ENCODE measurements at places on chromosomes 2 and 18.
A peak's percentile ranks its signal among the peaks of the same experiment; 100 is the strongest.

DNA sequence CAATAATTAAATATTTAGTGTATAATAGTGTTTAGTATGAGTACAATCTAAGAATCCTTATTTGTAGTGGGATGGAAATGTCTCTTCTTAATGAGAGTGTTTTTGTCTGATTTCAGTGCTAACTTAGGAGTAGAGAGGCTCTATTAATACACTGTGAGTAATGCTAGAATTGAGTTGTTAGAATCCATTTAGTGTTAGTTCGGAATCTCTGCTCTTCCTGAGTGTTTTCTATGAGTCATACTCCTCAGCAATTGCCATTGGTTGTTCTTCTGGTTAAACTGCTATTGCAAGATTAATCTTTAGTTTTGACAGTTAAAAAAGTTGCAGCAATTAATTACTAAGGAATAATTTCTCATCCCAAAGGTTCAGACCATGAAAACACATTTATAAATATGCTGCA lies 828.6 kb upstream of the POU3F3 start:
- no peak overlapping the region for H3K27ac ChIP-seq
- H3K27me3 ChIP-seq = no peaks in the 10 kb centered on the region
- no peaks in the 10 kb centered on the region for H3K4me1 ChIP-seq
- no peak overlapping the region for H3K4me3 ChIP-seq
- no peaks in the 10 kb centered on the region for H3K36me3 ChIP-seq

DNA sequence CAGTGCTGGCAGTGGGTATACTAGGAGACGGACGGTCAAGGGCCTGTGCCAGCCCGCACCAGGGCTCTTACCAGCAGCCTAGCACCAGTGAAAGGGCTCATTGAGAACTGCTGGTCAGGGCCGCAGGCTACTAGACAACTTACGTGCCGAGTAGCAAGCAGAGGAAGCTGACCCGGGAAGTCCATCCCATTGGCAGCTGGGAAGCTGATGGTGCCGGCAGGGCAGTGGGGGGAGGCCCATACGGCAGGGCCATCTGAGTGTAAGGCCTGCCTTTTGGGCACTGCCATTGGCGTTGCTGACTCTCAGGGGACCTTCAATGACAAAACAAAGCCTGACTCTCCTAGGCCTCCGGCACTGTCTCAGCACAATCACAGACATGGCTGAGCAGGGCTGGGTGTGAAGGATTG lies 20.6 kb downstream of the EFR3B start:
- no peak overlapping the region for H3K27ac ChIP-seq
- H3K4me1 ChIP-seq = no peaks in the 10 kb centered on the region
- H3K4me3 ChIP-seq = no peak overlapping the region
- DNase-seq = no peak
- no peaks in the 10 kb centered on the region for H3K27me3 ChIP-seq

GRCh38 chr2:184971546-184972068 lies 373.3 kb downstream of the ZNF804A start:
- H3K27ac ChIP-seq = no peak overlapping the region
- no peaks in the 10 kb centered on the region for H3K27me3 ChIP-seq
- no peak overlapping the region for H3K4me3 ChIP-seq
- H3K36me3 ChIP-seq = no peaks in the 10 kb centered on the region

- peaks cover 80% of the 10 kb centered on the region for H3K36me3 ChIP-seq
- H3K27ac ChIP-seq = peak overlapping the region; percentile 43
- peaks cover 31% of the 10 kb centered on the region for H3K4me1 ChIP-seq
- peak overlapping the region; percentile 89 for H3K4me3 ChIP-seq
- H3K27me3 ChIP-seq = no peaks in the 10 kb centered on the region
Observed at GRCh38 chr2:27218614-27219013, 1.4 kb downstream of the CAD start.

GRCh38 chr2:130949954-130950353 lies 113.2 kb downstream of the ARHGEF4 start:
- no peak overlapping the region for H3K4me3 ChIP-seq
- H3K36me3 ChIP-seq = peaks cover 5% of the 10 kb centered on the region
- DNase-seq = no peak
- H3K27me3 ChIP-seq = peaks cover 2% of the 10 kb centered on the region

DNA sequence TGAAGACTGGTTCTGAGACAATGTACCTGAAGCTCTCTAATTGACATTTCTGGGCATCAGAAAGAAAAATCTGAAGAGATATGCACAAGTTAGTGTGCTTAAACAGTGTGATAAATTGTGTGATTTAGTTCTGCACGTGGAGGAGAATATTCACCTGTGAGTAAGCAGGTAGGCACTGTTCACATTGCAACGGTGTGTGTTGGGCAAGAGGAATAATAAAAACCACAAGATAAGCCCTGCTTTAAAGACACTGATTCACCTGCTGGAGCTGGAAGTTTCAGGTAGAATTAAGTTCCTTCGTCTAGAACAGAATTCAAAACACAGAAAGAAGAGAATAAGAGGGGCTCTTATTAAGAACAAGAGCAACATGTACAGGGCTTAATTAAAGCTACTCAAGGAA lies 864.3 kb upstream of the SOX11 start:
- no peaks in the 10 kb centered on the region for H3K4me1 ChIP-seq
- no peak overlapping the region for H3K27ac ChIP-seq
- H3K36me3 ChIP-seq = no peaks in the 10 kb centered on the region
- H3K4me3 ChIP-seq = no peak overlapping the region

DNA sequence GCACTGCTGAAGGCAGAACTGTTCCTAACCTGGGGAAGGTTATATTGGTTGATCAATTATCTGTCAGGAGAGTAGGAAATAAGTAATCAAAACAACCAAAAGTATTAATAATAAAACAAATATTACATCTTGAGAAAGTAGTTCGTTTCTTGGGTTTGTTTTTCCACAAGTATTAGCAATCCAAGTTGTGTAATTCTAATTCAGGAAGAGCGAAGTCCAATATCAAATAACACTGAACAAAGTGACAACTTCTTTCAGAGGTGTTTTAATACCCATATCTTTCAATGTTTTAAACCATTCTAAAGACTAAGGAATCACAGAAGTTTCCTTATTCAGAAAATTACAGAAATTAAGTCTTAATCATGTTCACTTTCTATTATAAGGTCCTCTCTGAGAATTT lies 34.6 kb upstream of the NFU1 start:
- no peak overlapping the region for H3K27ac ChIP-seq
- H3K27me3 ChIP-seq = no peaks in the 10 kb centered on the region
- peaks cover 33% of the 10 kb centered on the region for H3K36me3 ChIP-seq
- H3K4me3 ChIP-seq = no peak overlapping the region
- DNase-seq = no peak
